ENCODE measurements at places on chromosomes 12 and 14. TPM values are rescaled to one million over a fixed set of nuclear protein-coding genes. Genes with fewer than 3 reads are reported as not detected.

MYO1A gene
- total RNA-seq = 0.23 TPM

CEP170B gene
- total RNA-seq = 42.2 TPM

PZP gene
- 0.34 TPM for total RNA-seq

AHSA1 gene
- total RNA-seq = 131 TPM

EPYC gene
- total RNA-seq = not detected

RNASE3 gene
- not detected for total RNA-seq

CMAS gene
- total RNA-seq = 35.7 TPM

Measured in ureter (tissue), 1 donor.